Spleen (tissue), 13 donors: ENCODE measurements at places on chromosomes 13 and 19. TPM values are rescaled to one million over a fixed set of nuclear protein-coding genes. Genes with fewer than 3 reads are reported as not detected.

Gene VSIG10L
- 2.4 TPM for total RNA-seq

GRCh38 chr19:48271531-48272151 lies 1.8 kb downstream of the ZNF114 start:
- DNase-seq: peak; percentile 85

GRCh38 chr13:26051231-26051656 lies 572 bp downstream of the SHISA2 start:
- no peak for DNase-seq

GRCh38 chr13:41775251-41775650 lies 185.7 kb downstream of the VWA8 start:
- DNase-seq: no peak

DNA sequence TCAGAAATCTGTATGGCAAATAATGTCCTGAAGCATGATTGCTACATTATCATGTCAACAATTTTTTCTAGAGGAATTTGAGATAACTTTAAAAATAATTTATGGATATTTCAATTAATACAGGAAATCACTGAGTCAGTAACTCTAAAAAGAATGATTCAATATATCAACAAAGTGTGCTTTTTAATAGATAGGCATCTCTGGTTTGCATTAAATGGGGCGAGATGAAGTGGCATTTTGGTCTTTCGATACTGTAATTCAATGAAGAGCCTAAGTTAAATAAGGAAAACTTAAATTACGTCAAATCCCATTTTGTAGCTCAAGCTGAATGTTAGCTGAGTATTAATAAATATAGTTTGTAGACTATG lies 342.8 kb downstream of the DACH1 start:
- DNase-seq: no peak

- DNase-seq: peak; percentile 80
These were observed 14.7 kb downstream of the UBAC2 start for GRCh38 chr13:99215184-99215830.

Gene FUZ
- total RNA-seq: 22.1 TPM

Gene ADGRL1
- 15.3 TPM for total RNA-seq

DNA sequence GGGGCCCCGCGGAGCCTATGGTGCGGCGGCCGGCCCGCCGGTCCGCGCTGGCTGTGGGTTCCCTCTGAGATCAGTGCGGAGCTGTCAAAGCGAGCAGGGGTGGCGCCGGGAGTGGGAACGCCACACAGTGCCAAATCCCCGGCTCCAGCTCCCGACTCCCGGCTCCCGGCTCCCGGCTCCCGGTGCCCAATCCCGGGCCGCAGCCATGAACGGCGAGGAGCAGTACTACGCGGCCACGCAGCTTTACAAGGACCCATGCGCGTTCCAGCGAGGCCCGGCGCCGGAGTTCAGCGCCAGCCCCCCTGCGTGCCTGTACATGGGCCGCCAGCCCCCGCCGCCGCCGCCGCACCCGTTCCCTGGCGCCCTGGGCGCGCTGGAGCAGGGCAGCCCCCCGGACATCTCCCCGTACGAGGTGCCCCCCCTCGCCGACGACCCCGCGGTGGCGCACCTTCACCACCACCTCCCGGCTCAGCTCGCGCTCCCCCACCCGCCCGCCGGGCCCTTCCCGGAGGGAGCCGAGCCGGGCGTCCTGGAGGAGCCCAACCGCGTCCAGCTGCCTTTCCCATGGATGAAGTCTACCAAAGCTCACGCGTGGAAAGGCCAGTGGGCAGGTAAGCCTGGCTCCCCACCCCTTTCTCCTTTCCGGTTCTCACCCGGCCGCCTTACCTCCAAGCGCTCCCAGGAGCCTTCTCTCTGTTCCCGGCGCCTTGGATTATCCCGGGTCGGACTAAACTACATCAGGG lies at the start of gene PDX1:
PDX1 (plus strand) TSS at position 67 of the 743 bp plus-strand sequence; CDS start at position 206, 139 bp downstream.
- no peak for DNase-seq

Gene TRAPPC2B
- total RNA-seq: 9.7 TPM

Gene APLP1
- total RNA-seq: 3.6 TPM

Gene CD177
- total RNA-seq: 38.5 TPM

Gene GGACT
- total RNA-seq: 2.7 TPM

Gene LRRC63
- 0.32 TPM for total RNA-seq

DNA sequence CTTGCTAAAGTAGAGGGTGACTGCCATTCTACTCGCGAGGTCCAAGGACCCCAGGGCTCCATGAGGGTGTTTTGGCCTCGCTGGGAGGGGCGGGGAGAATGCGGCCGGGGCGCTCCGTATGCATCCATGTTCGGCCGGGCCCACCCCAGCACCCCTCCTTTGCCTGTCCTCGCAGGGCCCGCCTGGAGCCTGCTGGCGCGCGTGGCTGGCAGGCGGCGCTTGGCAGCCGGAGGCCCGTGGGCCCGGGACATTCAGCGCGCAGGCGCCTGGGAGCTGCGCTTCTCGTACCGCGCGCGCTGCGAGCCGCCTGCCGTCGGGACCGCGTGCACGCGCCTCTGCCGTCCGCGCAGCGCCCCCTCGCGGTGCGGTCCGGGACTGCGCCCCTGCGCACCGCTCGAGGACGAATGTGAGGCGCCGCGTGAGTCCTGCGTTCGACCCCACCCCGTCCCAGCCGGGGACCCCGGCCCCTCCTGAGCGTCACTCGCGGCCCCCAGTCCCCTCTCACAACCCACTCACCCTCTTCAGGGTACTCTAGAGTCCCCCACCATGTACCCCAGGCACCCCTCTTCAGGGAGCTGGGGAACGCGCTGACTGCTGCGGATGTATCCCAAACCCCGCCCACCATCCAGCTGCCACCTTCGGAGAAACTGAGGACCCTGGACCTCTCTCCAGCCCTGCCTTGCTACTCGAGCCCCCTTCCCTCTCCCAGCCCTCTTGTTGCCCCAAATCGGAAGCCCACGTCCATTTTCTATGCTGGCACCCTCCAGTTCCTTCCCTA lies 4.1 kb downstream of the DLL3 start:
- peak; percentile 91 for DNase-seq

- DNase-seq: no peak
These were observed 46.2 kb downstream of the RFXAP start for GRCh38 chr13:36865265-36865664.

Gene KLK6
- 4.8 TPM for total RNA-seq

GRCh38 chr13:31970231-31970930 lies 61.2 kb upstream of the FRY start:
- DNase-seq: no peak

Gene TUBA3C
- total RNA-seq: not detected

- DNase-seq: no peak
These were observed 535.8 kb upstream of the KLHL1 start for GRCh38 chr13:70644052-70644451.

Gene SIGLEC8
- 2.2 TPM for total RNA-seq

Gene ALOX5AP
- 107 TPM for total RNA-seq

DNA sequence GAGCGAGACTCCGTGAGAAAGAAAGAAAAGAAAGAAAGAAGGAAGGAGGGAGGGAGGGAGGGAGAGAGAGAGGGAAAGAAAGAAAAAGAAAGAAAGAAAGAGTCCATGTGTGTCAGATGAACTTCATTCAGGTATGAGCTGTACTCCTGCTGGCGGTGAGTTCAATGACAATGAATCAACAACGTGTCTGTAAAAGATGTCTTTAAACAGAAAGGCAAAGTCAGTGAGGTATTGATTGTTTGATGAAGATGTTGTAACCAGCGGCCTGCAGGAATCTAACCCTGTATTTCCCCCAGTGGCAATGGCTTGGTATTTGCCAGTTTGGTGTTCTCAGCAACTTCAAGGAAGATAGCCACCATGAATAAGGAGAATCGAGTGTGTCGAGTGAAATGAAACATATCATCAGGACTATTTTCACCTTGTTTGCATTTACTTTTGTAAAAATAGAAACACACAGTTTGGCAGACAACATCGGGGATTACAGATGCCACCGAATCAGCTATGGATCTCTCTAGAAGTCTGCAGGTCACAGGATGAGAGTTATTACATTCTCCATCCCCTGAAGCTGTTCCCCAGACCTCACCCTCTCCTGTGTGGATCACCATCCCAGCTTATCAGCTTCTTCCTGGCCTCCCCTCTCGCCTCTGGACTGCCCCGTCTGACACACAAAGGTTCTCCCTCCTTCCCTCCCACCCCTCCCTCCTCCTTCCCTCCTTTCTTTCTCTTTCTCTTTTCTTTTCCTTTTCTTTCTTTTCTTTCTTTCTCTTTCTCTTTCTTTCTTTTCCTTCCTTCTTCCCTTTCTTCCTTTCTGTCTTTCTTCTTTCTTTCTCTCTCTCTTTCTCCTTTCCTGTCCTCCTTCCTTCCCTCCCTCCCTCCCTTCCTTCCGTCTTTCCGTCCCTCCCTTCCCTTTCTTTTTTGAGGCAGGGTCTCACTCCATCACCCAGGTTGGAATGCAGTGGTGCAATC lies 8.2 kb upstream of the SBK3 start:
- DNase-seq: no peak

Gene PSPC1
- total RNA-seq: 64.5 TPM

DNA sequence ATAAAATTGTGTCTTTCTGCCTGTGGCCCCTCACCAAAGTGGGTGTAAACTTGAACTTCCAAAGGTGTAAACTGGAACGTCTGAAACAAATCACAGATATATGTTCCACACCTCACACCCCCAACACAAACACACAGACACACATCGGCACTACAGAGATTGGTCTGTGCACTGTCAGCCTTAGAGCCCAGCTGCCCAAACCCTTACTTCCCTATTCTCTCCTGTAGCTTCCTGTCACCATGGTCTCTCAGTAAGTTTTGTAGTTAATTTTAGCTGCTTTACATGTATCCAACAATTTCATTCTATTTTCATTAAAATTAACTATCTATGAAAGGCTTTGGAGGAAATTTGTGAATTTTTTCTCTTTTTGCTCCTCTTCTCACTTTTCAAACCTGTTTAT lies 5.4 kb downstream of the TM9SF2 start:
- no peak for DNase-seq

GRCh38 chr19:36488846-36489117 lies 579 bp downstream of the ZNF566 start:
- no peak for DNase-seq
